ENCODE measurements at places on chromosomes 5 and 9. TPM values are rescaled to one million over a fixed set of nuclear protein-coding genes. Genes with fewer than 3 reads are reported as not detected.

DNA sequence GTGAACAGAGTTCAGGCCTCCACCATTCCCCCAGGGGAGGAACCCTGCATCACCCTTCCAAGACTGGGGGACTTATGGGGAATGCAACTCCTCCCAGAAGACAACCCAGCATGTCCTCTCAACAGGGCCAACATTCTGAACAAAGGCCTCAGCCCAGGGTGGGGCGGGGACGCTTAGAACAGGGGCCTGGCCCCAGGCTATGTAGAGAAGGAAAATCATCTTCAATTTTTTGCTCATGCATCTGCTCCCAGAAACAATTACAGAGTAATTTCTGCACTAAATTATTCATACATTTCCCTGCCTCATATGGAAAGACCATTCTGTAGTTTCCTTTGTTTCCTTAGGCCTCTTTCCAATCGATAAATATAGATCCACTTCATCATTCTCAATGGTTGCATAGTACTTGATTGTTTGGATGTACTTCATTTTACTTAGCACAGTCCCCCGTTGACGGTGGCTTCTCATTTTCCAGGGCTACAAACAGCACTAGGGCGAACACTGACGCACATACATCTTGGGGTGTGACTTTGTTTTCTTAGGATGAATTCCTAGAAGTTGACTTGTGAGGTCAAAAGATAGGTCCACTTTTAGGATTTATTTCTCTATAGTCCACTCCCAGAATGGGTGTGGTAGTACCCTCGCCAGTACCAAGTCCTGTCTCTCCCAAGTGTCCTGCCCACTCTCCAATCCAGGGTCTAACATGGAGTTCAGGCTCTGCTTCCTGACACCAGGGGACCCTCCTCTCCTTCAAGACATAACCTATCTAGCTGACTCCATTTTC, 27.2 kb upstream of the SMU1 start:
- DNase-seq = no peak

- DNase-seq = no peak
These were observed 11.3 kb downstream of the FRMD3 start for GRCh38 chr9:83526901-83527300.

- no peak for DNase-seq
These were observed 67.8 kb downstream of the RALGPS1 start for GRCh38 chr9:126982215-126983002.

TJP2 gene
- 101 TPM for total RNA-seq

PPP2R2B gene
- total RNA-seq = 6.0 TPM

Data from suprapubic skin (tissue), 4 donors.